ENCODE measurements at places on chromosomes 7 and 10. TPM values are rescaled to one million over a fixed set of nuclear protein-coding genes. Genes with fewer than 3 reads are reported as not detected.

GDF10 gene
- not detected for total RNA-seq

HKDC1 gene
- 12.9 TPM for total RNA-seq

PRKG1 gene
- not detected for total RNA-seq

SPRN gene
- total RNA-seq: 0.18 TPM

HMX3 gene
- not detected for total RNA-seq

CREB5 gene
- total RNA-seq: 3.5 TPM

DLG5 gene
- total RNA-seq: 35.2 TPM

GALNT17 gene
- total RNA-seq: not detected

AGAP6 gene
- 8.6 TPM for total RNA-seq

SYT15 gene
- total RNA-seq: 3.8 TPM

SFTPA1 gene
- not detected for total RNA-seq

ENO4 gene
- total RNA-seq: 0.59 TPM

BMS1 gene
- 23.8 TPM for total RNA-seq

ANKIB1 gene
- 14.1 TPM for total RNA-seq

LRRC61 gene
- total RNA-seq: 0.15 TPM

SPDYE16 gene
- not detected for total RNA-seq

PDZD7 gene
- total RNA-seq: 1.2 TPM

PSD gene
- total RNA-seq: 0.60 TPM

SPACDR gene
- 0.67 TPM for total RNA-seq

GSTO2 gene
- 2.3 TPM for total RNA-seq

MYH16 gene
- total RNA-seq: 0.81 TPM

PROSER2 gene
- 26.6 TPM for total RNA-seq

ZNF138 gene
- 2.8 TPM for total RNA-seq

TMEM130 gene
- total RNA-seq: 0.52 TPM

CLDN3 gene
- 3.9 TPM for total RNA-seq
